ENCODE measurements at places on chromosomes 16 and 17.

DNA sequence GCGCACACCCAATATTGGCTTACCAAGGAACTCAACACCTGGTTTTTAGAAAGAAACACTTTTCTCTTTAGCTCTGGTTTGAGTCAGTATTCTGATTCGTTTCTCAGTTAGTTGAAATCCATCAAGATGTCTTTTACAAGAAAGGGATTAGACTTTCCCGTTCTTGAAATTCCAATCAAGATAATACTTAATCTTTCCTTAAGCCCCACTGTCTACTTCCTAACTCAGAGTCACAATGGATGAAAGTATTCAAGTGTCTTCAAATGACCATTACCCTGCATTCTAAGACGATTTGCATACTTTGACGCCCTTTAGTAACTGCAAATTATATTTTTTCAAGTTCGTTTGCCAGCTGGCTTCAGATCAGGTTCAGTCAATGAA lies 189.8 kb downstream of the USP22 start:
- no peak overlapping the region for H3K4me3 ChIP-seq
- H3K4me1 ChIP-seq: peaks cover 19% of the 10 kb centered on the region
- H3K27ac ChIP-seq: no peak overlapping the region
- DNase-seq: no peak
- no peaks in the 10 kb centered on the region for H3K36me3 ChIP-seq
- H3K27me3 ChIP-seq: peaks cover 9% of the 10 kb centered on the region

DNA sequence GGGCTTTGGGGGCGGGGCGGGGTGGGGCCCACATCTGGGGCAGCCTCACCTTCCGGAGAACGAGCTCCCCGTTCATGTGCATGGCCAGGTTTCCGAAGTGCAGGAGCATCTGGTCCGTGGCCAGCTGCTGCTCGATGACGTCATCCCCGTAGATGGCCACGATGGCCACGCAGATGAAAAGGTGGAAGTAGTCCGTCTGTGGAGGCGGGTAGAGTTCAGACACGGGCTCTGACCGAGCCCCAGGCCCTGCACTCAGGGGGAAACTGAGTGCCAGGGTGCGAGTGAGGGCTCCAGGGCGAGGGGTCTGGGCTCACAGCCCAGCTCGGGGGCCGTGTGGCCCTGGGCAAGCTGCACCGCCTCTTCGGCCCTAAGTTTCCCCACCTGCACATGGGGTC lies 93.7 kb downstream of the TBC1D16 start:
- no peak overlapping the region for H3K4me3 ChIP-seq
- DNase-seq: no peak
- peaks cover 9% of the 10 kb centered on the region for H3K4me1 ChIP-seq
- no peaks in the 10 kb centered on the region for H3K27me3 ChIP-seq
- H3K27ac ChIP-seq: no peak overlapping the region

- DNase-seq: no peak
- peaks cover 37% of the 10 kb centered on the region for H3K4me1 ChIP-seq
- H3K4me3 ChIP-seq: no peak overlapping the region
- H3K27me3 ChIP-seq: 0 out of 2 replicates have a peak, but pooled peaks cover 2% of the 10 kb centered on the region
- no peak overlapping the region for H3K27ac ChIP-seq
- H3K36me3 ChIP-seq: peaks cover 9% of the 10 kb centered on the region
These were observed 86.7 kb downstream of the TIMM22 start for GRCh38 chr17:1083451-1084187.

DNA sequence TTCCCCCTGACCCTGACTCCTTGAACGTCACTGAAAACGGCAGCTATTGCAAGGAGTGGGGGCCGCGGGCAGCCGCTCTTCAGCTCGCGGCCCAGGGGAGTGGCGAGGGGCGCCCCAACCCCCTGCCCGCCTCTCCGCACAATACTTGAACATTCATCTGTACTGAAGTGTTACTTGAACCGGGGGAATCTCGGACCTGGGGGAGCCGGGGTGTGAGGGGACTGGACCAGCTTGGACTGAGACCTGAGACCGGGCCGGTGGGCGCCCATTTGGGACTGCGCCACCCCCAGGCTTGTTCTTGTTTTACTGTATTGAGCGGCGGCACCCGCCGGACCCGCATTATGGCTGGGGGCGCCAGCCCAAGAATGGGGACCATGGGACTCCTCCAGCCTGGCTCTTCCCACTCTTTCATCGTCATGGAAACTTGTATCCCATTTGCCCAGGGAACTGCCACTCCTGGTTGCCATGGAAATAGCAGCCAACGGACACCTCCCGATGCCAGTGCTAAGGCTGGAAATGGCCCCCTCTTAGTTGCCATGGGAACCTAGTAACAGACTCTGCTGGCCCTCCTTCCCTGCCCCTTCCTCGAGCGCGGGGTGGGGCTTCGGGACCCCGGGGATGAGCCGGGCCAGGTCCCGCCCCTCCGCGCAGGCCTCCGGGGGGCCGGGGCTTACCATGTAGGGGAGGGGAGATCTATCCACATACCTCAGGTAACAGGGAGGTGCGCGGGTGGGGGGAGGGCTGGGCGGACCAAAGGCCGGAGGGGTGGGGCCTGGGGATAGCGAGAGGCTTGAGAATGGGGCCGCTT lies 805 bp upstream of the ORAI3 start:
- H3K4me3 ChIP-seq: peak overlapping the region; percentile 92
- DNase-seq: peak; percentile 99
- peaks cover 5% of the 10 kb centered on the region for H3K27me3 ChIP-seq
- H3K4me1 ChIP-seq: peaks cover 13% of the 10 kb centered on the region

GRCh38 chr16:8660841-8661301 lies 13.5 kb upstream of the ABAT start:
- no peaks in the 10 kb centered on the region for H3K4me1 ChIP-seq
- DNase-seq: peak; percentile 13
- no peaks in the 10 kb centered on the region for H3K36me3 ChIP-seq
- no peak overlapping the region for H3K27ac ChIP-seq
- H3K4me3 ChIP-seq: no peak overlapping the region
- H3K27me3 ChIP-seq: peaks cover 27% of the 10 kb centered on the region

DNA sequence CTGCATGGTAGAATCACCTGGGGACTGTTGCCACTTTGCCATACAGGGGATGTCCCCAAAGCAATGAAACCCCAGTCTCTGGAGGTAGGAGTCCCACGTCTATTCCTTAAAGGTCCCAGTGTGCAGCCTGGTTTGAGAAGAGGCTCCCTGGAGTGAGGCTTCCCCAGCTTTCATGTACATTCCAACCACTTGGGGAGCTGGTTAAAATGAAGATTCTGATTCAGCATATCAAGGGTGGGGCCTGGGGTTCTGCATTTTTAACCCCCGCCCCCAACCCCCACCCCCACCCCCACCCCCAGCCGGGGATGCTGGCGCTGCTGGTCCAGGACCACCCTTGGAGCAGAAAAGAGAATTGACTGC lies 241.2 kb downstream of the FOXL1 start:
- DNase-seq: no peak
- H3K36me3 ChIP-seq: no peaks in the 10 kb centered on the region
- H3K27me3 ChIP-seq: peaks cover 59% of the 10 kb centered on the region
- H3K27ac ChIP-seq: no peak overlapping the region

- H3K27me3 ChIP-seq: no peaks in the 10 kb centered on the region
- H3K36me3 ChIP-seq: peaks cover 58% of the 10 kb centered on the region
- no peak for DNase-seq
- peaks cover 3% of the 10 kb centered on the region for H3K4me1 ChIP-seq
- H3K27ac ChIP-seq: no peak overlapping the region
These were observed 59.9 kb downstream of the SEC14L1 start for GRCh38 chr17:77200711-77201110.

- H3K36me3 ChIP-seq: no peaks in the 10 kb centered on the region
- peaks cover 6% of the 10 kb centered on the region for H3K27me3 ChIP-seq
- H3K4me3 ChIP-seq: peak overlapping the region; percentile 61
- DNase-seq: no peak
- peaks cover 54% of the 10 kb centered on the region for H3K4me1 ChIP-seq
These were observed 140.5 kb downstream of the SEC14L1 start for GRCh38 chr17:77281122-77281903.

DNA sequence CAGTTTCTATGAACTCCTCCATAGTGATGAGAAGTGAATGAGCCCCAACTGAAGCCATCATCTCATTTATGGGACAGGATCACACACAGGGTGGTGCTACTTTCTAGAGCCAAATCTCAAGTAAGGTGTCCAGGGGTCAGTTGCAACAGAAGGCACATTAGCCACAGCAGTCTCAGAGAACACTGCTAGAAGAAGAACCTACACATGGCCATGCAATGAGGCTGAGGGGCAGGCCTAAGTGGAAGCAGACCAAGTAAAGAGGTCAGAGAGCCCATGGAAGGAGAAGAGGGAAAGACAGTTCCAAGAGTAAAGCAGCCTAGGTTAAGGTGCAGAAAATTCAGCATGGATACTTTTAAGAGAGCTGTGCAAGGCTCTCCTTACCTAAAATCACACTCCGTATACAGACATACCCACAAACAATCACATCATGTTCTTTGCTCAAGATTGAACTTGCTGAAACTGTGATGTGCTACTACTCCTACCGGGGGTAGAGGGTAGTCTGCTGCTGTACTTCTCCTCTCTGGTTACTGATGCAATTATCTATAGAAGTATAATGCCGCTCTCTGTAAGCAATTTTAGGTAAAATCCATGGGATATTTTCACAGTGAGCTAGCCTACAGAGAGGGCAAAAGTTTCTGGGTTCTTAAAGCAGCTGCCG lies 1.7 kb downstream of the ABCA8 start:
- DNase-seq: no peak
- no peak overlapping the region for H3K4me3 ChIP-seq
- H3K27me3 ChIP-seq: no peaks in the 10 kb centered on the region
- no peaks in the 10 kb centered on the region for H3K4me1 ChIP-seq
- H3K36me3 ChIP-seq: no peaks in the 10 kb centered on the region
- H3K27ac ChIP-seq: no peak overlapping the region

DNA sequence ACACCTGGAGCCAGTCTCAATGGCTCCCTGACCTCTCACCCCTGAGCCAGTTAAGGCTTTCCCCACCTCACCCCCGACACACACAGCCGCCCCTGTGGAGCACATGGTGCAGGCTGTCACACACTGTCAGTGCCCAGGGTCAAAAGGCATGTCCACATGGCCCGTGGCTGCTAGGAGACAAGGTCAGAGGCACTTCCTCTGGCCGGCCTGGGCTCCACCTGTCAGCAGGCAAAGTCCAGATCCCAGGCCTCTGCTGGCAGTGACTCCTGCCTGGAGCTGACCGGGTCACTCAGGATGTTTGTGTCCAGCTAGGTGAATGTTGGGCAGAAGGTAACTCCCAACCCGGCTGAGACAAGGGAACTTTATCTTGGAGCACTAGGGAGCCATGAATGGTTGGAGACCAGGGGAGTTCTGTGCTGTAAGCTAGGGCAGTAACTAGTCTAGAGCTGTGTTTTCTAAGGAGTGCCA lies 6.0 kb downstream of the SREBF1 start:
- H3K4me1 ChIP-seq: peaks cover 49% of the 10 kb centered on the region
- H3K36me3 ChIP-seq: peaks cover 3% of the 10 kb centered on the region
- peak overlapping the region; percentile 48 for H3K27ac ChIP-seq
- H3K27me3 ChIP-seq: peaks cover 7% of the 10 kb centered on the region
- DNase-seq: no peak
- no peak overlapping the region for H3K4me3 ChIP-seq

GRCh38 chr17:6666077-6666521 lies 14.5 kb downstream of the C17orf100 start:
- no peaks in the 10 kb centered on the region for H3K4me1 ChIP-seq
- DNase-seq: peak; percentile 67
- H3K36me3 ChIP-seq: no peaks in the 10 kb centered on the region
- no peak overlapping the region for H3K27ac ChIP-seq

All from HFFc6 (cell line).